AG04450 (cell line): ENCODE measurements at places on chromosomes 7 and 10. TPM values are rescaled to one million over a fixed set of nuclear protein-coding genes. Genes with fewer than 3 reads are reported as not detected.

GRCh38 chr7:93232673-93233018, 480 bp downstream of the VPS50 start:
- DNase-seq: no peak

DNA sequence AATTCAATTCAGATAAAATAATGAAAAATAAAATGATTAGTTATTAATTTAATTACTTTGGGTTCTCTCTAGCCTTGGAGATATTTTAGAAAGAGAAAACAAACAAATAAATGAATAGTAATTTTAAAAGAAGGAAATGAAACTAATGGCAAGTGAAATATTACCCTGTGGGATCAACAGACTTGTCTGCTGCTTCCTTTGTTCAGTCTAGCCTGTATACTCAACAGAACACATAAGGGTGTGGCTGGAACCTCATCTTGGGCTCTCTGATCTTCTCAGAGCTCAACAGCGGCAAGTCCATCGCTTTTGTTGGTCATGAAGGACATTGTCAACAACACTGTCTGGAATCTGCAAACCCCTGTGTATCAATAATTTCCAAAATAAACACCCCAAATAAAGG, 904.9 kb downstream of the IPMK start:
- no peak for DNase-seq

DNA sequence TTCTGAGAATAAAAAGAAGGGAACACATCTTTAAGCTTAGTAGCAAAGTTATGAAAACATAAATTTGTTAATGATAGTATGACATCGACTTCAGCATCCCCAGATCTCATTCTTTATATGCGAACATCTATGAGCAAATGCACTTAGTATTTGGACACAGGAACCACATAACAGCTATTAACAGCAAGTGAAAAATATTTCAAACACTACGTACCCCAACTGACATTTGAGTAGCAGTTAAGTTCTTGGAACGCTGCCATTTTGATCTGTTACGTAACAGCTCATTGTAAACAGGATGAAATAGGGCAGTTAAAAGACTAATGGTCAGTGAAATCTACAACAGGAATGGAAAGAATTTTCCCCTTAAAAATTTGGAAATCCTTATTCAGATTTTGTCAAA, 428.9 kb downstream of the TNS3 start:
- peak; percentile 89 for DNase-seq

GRCh38 chr7:46654546-46655443, 733.7 kb upstream of the IGFBP3 start:
- no peak for DNase-seq

DNA sequence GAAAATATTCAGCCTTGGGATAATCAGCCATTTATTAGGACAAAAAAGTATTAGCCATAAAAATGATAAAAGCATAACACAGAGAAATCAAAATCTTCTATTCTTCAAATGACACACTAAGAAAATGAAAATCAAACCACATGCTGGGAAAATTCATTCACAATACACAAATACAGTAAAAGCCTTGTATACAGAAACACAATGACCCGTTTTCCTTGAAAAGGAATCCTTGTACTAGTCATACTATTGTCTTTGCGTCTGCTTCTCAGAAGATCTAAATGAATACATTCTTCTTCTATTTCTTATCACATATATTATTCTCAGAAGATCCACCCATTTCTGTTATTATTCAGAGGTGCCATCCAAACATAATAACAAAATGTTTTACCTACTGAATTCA, 749.1 kb downstream of the CNTNAP2 start:
- no peak for DNase-seq

The CABCOCO1 gene
- polyA plus RNA-seq: 0.83 and 1.1 TPM in 2 replicates

DNA sequence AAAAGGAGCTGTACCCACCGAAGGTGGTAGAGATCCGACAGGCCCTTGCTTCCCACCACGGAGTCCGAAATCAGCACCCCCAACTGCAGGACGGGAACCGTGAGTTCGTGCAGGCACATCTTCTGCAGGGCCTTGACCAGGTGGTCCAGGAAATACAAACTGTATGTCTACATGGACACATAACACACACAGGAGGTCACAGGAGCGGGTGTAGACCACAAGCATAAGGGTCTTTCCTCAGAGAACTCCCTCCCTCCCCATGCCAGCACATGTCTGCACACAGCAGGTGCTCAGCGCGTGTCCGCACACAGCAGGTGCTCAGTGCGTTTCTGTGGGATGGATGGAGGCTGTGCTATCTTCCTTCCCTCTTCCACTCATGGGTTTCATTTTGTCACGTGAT, 69.7 kb downstream of the CFAP46 start:
- no peak for DNase-seq

GRCh38 chr7:128738570-128739047, 550 bp upstream of the CALU start:
- DNase-seq: no peak

The FAM25G gene
- not detected in 2 replicates for polyA plus RNA-seq

DNA sequence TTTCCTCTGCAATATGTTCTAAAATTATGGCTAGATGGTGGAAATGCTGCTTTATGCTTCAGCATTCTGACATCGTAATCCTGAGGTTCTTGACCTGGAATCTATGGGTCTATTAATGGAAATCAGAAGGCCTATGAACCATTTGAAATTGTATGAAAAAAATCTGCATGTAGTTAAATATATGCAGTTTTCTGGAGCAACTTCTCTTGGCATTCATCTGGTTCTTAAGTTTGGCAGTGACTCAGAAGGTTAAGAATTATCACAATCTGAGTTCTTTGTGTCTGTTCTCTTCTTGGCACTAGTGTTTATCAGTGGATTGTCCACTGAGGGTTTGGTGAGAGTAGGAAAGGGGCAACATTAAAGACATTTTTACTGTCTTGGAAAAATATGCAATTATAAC, 71.1 kb upstream of the FZD1 start:
- DNase-seq: no peak

The RBP3 gene
- polyA plus RNA-seq: not detected in 2 replicates

The TMEM168 gene
- polyA plus RNA-seq: 28.3 and 34.9 TPM in 2 replicates

The GSAP gene
- 7.5 and 8.9 TPM in 2 replicates for polyA plus RNA-seq

The FFAR4 gene
- polyA plus RNA-seq: not detected in 2 replicates

The GRID2IP gene
- 0.02 TPM in 1 of 2 replicates, not detected in the other for polyA plus RNA-seq

DNA sequence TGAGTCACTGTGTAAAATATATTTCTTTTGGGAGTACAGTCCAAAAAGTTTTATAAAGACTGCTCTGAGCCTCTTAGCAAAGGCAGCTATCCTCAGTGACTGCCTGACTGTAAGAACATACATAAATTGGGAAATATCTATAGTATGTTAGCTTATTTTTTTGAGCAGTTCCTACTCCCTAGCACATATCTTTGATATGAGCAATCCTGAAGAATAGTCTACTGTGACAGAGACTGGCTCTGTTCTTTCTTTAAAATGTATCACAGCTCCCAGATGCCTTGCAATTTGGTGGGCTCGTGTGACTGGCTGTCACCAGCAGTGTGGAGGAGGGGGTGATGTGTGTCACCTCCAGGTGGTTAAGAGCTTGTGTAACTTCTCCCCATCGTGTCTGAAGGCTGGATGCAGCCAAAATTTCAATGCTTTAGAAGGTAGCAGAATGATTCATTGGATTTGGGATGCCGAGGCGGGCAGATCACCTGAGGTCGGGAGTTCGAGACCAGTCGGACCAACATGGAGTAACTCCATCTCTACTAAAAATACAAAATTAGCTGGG, 47.9 kb downstream of the MTERF1 start:
- no peak for DNase-seq

The ZNF511 gene
- 21.6 and 31.3 TPM in 2 replicates for polyA plus RNA-seq
